A549 treated with dexamethasone at 1 μM for 4 hours (cell line): ENCODE measurements at places on chromosomes 2 and 18. TPM values are rescaled to one million over a fixed set of nuclear protein-coding genes. Genes with fewer than 3 reads are reported as not detected.

The LRP1B gene
- 0.01 TPM in 2 of 5 replicates, not detected in the others for total RNA-seq

The FBXO41 gene
- total RNA-seq: 3.9 to 5.6 TPM (median 4.4 TPM) in 5 replicates

The STAT4 gene
- total RNA-seq: 3.9 to 5.7 TPM (median 4.8 TPM) in 5 replicates

The KCNJ3 gene
- total RNA-seq: not detected in 5 replicates

The CDH7 gene
- total RNA-seq: 0.01 TPM in 1 of 5 replicates, not detected in the others

The ABCB11 gene
- total RNA-seq: 0.02 to 0.08 TPM (median 0.06 TPM) in 5 replicates

The EIF2AK2 gene
- 19.8 to 29.5 TPM (median 27.2 TPM) in 5 replicates for total RNA-seq

The ITGA6 gene
- total RNA-seq: 39.1 to 59.5 TPM (median 51.5 TPM) in 5 replicates

The NXPH2 gene
- total RNA-seq: not detected in 5 replicates

The ASB18 gene
- not detected in 5 replicates for total RNA-seq

The KCNS3 gene
- 1.1 to 1.5 TPM (median 1.3 TPM) in 5 replicates for total RNA-seq

The HADHA gene
- total RNA-seq: 128 to 137 TPM (median 133 TPM) in 5 replicates

The RNF144A gene
- 7.1 to 10.6 TPM (median 10.2 TPM) in 5 replicates for total RNA-seq

The SERPINB3 gene
- 0.06 to 0.16 TPM (median 0.10 TPM) in 5 replicates for total RNA-seq

The TMEFF2 gene
- 0.20 to 0.50 TPM (median 0.34 TPM) in 5 replicates for total RNA-seq

The AGPS gene
- total RNA-seq: 34.0 to 47.4 TPM (median 42.8 TPM) in 5 replicates

The WNT10A gene
- total RNA-seq: 0.05 to 0.08 TPM (median 0.06 TPM) in 5 replicates

The UGT1A1 gene
- total RNA-seq: 0.39 to 1.1 TPM (median 0.87 TPM) in 5 replicates

The ASB3 gene
- total RNA-seq: 10.5 to 13.6 TPM (median 11.9 TPM) in 5 replicates

The NEB gene
- 0.18 to 0.49 TPM (median 0.35 TPM) in 5 replicates for total RNA-seq

The CNTNAP5 gene
- total RNA-seq: not detected in 5 replicates

The HOXD1 gene
- 0.15 to 0.25 TPM (median 0.21 TPM) in 5 replicates for total RNA-seq

The RUFY4 gene
- total RNA-seq: not detected in 5 replicates

The TMEM169 gene
- total RNA-seq: 0.33 to 0.58 TPM (median 0.43 TPM) in 5 replicates

The CROCC2 gene
- not detected in 5 replicates for total RNA-seq

The INPP5D gene
- total RNA-seq: 0.40 to 0.70 TPM (median 0.62 TPM) in 5 replicates

The SERPINE2 gene
- 144 to 168 TPM (median 151 TPM) in 5 replicates for total RNA-seq

The RNASEH1 gene
- 46.6 to 56.5 TPM (median 53.7 TPM) in 5 replicates for total RNA-seq

The FAP gene
- 0.08 TPM in 1 of 5 replicates, not detected in the others for total RNA-seq
